ENCODE measurements at places on chromosomes 5 and 9.

DNA sequence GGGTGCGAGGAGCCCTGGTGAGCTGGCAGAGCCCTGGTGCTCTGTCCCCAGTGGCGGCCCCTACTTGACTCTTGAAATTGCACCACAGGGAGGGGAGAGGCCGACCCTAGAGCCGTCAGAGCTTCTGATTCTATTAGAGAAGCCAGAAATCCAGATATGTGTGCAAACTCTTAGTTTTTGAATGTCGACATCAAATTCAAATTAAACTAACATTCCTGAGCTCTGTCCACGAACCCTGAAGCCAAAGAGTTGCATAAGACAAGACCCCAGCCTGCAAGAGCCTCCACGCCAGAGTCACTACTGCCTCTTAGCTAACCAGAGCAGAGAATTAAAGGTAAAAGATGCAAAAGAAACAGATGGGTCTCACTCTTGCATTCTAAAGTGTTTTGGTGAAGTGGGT, 29.8 kb upstream of the MSX2 start:
- no peak for DNase-seq

GRCh38 chr5:135085133-135085935, 51.3 kb upstream of the PITX1 start:
- DNase-seq: no peak

- DNase-seq: no peak
These were observed 14.6 kb upstream of the PRR16 start for GRCh38 chr5:120449501-120449900.

DNA sequence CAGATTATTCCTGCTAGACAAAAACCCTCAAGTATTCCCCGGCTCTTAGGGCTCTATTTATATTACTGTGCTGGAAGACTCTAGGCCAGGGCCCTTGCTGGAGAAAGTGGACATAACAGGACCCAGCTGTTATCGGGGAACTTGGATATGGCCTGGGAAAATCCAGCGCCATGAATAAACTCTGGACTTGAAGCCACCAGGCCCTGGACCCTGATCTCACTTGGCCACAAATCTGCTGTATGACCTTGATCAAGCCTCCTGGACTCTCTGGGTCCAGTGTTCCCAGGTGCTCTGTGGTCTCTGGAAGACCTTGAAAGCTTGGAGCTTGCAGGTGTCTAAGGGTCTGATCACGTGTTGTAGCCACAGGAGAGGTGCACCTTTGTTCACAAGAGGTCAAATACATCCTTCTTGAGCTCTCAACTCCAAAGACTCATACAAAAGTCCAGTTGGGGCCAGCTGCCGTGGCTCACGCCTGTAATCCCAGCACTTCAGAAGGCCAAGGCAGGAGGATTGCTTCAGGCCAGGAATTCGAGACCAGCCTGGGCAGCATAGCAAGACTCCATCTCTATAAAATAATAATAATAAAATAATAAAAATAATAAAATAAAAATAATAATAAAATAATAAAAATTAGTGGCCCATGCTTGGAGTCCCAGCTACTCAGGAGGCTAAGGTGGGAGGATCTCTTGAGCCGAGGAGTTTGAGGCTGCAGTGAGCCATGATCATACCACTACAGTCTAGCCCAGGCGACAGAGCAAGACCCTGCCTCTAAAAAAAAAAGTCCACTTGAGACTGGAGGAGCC, 26.5 kb downstream of the COL27A1 start:
- no peak for DNase-seq

DNA sequence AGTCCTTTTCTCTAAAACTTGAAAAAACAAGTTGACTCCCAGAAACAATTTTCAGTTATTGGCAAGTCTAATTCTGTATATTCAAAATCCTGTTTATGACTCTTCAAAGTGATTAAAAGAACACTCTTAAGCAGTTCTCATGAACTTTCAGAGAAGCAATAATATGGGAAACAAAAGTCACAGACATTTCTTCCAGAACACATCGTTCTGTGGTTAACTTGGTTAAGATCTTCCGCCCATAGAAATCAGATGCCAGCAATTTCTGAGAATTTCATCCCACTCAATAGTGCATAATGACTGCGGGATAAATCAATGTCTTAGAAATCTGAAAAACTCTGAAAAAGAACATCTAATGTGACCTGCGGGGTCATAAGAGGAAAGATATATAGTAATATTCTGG, 300.5 kb downstream of the COX7C start:
- DNase-seq: no peak

GRCh38 chr5:38441453-38442246, 114.8 kb downstream of the LIFR start:
- peak; percentile 46 for DNase-seq

DNA sequence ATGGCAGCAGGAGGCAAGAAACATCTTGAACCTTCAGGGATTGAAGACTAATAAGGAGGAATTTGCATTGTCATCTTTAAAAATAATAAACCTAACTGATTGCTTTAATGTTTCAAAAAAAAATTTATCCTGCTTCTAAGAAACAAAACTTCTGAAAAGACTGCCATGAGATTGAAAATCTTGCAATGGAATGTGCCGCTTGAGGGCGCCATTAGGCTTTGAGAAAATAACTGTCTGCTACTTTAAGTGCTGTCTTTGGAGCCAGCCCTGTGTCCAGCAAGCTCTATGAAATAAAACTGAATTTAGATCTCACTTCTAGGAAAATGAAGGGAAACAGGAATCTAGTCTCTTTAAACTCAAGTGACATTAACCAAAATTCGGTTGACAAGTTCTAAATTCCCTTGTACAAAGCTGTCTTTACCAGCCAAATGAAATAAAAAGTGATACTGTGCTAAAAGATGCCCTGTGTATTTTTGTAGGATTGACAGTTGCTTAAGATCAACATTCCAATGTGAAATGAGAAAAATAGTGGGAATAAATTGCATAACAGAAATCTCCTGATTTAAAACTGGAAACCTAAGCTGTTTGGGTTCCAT, 79.4 kb downstream of the ESM1 start:
- DNase-seq: no peak

Measured in T-helper 22 cell (primary cell).